ENCODE measurements at places on chromosomes 7 and 10.

DNA sequence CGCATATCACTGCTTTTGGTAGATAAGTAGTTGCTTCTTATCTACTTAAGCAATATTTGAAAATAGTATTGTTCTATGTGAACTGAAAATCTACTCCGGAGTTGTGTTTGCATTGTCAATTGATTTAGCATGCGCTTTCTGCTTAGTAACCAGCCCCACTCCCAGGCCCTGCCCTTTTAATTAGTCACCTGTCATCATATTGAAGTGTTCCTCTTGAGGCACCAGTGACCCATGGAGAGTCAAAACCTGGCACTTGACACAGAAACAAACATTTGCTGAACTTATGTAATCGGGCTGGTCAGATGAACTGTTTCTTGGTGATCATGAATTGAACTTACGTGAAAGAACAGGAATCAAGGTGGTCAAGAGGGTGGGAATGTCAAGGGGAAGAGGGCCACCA, 27.8 kb upstream of the CDHR3 start:
- no peak for DNase-seq

GRCh38 chr10:30074090-30074489, 14.7 kb upstream of the JCAD start:
- DNase-seq, result no peak

GRCh38 chr10:68474021-68474420, 2.2 kb upstream of the DNA2 start:
- DNase-seq, result no peak

DNA sequence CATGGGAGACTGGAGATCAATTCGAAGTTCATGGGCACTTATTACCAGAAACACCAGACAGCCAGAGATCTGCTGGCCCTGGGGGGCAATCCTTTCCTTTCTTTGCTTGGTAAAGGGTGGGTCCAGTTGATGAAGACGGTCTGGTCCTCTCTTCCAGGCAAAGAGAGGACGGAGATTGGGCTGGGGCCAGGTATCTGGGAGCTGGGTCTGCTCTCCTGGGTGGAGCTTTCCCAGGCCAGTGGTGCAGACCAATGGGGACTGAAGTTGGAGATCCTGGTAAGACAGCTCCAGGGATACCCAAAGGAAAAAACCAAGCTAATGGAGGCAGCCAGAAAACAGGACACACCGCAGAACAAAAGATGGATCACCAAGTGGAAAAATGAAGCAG, 18.3 kb downstream of the NOD1 start:
- DNase-seq, result no peak

DNA sequence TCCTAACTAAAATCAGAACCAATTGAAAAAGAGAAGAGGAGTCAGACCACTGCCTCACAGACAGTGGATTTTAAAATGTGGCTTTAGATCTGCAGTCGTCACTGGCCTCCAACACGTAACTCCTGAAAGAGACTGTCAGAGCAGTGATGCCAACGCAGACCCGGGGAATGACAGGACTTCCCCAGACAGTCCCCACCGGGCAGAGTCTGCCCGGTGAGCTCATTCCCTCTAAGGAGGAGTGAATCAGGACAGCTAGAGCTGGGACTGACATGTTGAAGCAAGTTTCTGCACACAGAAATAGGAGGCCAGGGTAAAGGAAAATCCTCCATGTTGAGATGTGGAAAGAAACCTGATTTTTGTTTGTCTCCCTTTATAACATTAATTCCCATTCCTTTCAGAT, 105.0 kb downstream of the TES start:
- no peak for DNase-seq

Data from activated T-cell treated with anti-CD3 and anti-CD28 coated beads, Interleukin-2, amount 50 U/mL, for 72 hours (primary cell).